ENCODE measurements at places on chromosomes 4 and X.

- DNase-seq, result no peak
These were observed 1.6 kb upstream of the APBB2 start for GRCh38 chr4:41215969-41216293.

GRCh38 chr4:26424153-26424552, 66.1 kb downstream of the CCKAR start:
- no peak for DNase-seq

DNA sequence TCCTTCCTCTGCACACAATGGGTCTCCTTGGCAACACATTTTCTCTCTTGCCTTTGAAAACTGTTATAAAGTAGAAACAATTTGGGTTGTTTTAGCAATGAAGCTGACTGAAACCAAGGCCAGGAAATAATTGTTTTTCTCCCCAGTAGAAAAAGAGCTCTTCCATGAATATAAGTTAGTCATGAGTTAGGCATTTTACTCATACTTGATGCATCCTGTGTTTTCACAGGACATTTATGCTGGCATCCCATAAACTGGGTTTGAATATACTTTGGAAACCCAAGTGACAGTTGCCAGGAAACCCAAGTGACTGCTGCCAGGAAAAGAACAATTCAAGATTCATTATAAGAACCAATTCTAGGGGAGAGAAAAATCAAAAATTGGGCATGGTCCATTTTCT, 128.6 kb upstream of the NPY2R start:
- DNase-seq, result no peak

GRCh38 chr4:90733211-90733610, 606.0 kb downstream of the CCSER1 start:
- no peak for DNase-seq

DNA sequence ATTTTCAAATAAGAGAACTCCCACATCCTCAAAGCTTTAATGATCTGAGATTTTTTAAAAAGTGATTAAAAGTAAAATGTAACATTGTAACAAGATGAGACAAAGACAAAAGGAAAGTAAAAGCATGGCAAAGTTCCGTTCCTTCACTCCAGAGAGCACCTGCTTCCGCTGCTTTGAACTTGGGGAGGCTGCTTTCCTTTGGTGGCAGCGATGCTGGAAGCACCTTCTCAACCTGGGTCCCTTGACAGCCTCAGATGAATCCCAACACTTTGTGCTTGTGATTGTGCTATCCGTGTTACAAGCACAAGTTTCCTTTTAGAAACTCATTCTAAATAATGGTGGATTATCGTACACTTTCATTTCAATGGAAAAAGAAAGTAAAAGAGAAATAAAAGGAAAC, 59.7 kb downstream of the HADH start:
- no peak for DNase-seq

- no peak for DNase-seq
These were observed 400.5 kb downstream of the PDGFC start for GRCh38 chr4:156571146-156571545.

GRCh38 chrX:72609313-72609712, 36.7 kb upstream of the HDAC8 start:
- DNase-seq, result no peak

DNA sequence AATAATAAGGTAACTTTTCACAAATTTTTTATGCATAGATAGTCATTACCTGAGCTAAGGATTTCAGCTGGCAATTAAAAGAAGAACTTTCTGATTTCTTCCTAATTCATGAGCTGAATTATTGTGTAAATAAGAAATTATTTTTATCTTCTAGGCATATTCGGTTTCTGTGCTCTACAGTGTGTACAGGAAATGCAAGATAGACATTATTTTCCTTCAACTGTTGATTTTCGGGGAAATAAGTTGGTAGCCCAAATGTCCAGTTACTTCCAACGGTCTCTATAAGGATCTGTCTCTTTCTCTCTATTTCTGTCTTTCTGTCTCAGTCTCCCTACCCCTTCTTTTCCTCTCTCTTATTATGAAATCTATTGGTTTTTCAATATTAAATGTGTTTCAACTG, 137.3 kb upstream of the CLNK start:
- DNase-seq, result no peak

DNA sequence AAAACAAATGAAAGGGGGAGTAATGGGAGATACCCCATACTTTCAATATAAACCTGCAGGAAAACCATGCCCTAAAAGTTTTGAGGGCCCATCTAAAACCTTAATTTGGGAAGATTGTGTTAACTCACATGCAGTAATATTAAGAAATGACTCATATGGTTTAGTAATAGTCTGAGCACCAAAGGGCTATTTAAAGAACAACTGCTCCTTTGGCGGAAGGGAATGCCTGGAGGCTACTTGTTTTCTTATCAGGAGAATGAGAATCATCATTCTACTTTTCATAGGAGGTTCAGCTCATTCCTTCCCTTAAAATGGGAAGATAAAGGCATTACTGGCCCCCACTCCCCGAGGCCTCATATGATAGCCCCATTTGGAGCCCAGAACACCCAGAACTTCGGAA, 47.6 kb downstream of the SPIN3 start:
- no peak for DNase-seq

GRCh38 chrX:123920105-123920785, 41.3 kb upstream of the STAG2 start:
- no peak for DNase-seq
